ENCODE measurements at places on chromosomes 11 and 22. TPM values are rescaled to one million over a fixed set of nuclear protein-coding genes. Genes with fewer than 3 reads are reported as not detected.

DNA sequence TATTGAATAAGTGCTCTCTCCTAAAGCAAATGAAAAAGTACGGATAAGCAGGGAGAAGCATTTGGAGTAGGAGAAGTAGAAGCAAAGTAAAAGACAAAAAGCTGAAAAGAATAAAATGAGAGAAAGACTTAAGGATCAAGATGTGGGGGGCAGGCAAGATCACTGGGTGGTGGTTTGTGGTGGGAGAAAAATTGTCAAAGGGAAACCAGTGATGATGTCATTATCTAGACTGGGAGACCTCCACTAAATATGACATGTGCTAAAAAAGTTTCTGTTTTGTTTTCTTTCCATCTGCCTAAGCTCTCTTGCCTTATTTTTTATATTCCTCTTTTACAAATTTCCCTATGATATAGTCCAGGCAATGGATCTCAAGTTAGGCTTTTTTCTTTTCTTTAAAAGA is 14.8 kb upstream of the MAML2 start:
- DNase-seq = no peak

DNA sequence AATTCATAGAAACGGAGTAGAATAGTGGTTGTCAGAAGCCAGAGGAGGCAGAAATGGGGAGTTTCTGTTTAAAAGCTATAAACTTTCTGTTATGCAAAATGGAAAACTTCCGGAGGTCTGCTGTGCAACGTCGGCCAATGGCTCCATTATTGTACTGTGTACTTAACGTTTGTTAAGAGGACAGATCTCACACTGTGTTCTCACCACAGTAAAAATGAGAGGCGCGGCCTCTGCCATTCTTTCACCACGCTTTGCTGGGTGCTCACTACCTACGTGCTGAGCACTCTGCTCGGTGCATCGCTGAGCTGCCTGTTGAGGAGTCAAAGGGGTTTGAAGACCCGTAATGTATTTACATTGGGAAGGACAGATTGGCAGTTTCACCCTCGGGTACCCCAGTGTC is 218.8 kb upstream of the B3GAT1 start:
- no peak for DNase-seq

DNA sequence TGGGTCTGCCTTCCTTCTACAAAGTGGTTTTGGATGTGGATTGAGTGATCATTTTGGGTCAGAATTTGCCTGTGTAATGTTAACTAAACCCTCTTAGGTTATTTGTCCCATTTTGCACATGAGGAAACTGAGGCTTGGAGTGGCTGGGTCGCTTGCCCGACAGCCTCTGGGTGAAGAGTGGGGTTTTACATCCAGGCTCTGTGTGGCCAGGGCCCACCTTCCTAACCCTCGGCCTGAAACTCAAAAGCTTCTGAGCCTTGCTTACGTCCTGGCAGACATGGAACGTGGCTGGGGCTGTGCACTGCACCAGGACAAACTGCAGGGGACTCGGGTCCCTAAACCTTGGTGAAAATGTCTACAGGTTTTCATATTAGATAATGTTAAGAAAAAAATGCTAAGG is 542.4 kb downstream of the TBC1D22A start:
- DNase-seq = no peak

GRCh38 chr11:19441288-19441687 is 200.5 kb upstream of the E2F8 start:
- DNase-seq = no peak

GRCh38 chr11:95327273-95327948 is 96.4 kb upstream of the SESN3 start:
- DNase-seq = no peak

DNA sequence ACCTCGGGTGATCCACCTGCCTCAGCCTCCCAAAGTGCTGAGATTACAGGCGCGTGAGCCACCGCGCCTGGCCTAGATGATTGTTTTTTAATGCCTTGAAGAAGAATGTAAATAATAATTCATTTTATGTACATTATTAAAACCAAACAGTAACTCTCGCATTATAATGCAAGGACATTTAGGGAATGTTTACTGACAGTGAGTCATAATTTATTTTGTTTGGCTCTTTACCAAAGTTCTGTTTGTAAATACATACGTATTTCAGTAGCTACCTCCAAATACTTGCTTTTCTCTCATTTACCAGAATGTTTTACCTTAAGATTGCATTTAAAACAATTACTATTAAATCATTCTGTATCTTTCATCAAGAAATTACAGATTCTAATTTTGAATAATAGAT is 3.0 kb downstream of the RAB39A start:
- no peak for DNase-seq

GRCh38 chr11:118088531-118088930 is 1.8 kb upstream of the SMIM35 start:
- no peak for DNase-seq

- peak; percentile 14 for DNase-seq
These were observed 17.4 kb downstream of the ANKK1 start for GRCh38 chr11:113404859-113405430.

DNA sequence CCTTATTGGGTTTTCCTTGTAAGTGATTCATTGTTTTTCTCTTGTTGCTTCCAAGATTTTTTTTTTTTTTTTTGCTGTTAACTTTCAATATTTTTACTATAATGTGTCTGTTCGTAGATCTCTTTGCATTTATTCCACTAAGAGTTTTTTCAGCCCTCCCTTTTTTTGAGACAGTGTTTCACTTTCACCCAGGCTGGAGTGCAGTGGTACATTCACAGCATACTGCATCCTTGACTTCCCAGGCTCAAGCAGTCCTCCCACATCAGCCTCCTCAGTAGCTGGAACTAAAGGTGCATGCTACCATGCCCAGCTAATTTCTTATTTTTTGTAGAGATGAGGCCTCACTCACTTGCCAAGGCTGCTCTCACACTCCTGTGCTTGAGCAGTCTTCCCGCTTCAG is 1282.0 kb upstream of the CNTN5 start:
- DNase-seq = no peak

DNA sequence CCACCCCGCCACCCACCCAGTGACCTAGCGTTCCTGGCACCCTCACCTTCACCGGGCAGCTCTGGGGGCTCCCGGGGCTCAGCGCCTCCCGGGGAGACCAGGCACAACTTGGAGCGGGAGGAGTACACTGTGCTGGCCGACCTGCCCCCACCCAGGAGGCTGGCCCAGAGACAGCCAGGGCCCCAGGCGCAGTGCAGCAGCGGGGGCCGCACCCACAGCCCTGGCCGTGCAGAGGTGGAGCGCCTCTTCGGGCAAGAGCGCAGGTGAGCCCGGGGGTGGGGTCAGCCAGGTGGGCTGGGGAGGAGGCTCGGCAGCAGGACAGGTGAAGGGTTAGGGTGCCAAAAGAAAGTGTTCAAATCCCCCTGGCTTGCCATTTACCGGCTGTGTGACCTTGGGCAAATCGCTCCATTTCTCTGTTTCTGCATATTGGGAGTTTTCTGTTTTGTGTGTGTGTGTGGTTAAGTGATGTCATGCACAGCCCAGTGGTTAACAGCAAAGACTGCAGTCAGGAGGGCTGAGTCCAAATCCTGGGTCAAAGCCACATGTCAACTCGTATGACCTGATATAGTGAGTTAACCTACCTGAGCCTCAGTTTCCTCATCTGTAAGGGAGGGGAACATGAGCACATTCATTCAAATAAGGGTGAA is 29.5 kb downstream of the TRIOBP start:
- DNase-seq = no peak

- no peak for DNase-seq
These were observed 627 bp downstream of the ASCL2 start for GRCh38 chr11:2269601-2270321.

- DNase-seq = no peak
These were observed 164.4 kb downstream of the TEAD1 start for GRCh38 chr11:12838463-12839123.

DNA sequence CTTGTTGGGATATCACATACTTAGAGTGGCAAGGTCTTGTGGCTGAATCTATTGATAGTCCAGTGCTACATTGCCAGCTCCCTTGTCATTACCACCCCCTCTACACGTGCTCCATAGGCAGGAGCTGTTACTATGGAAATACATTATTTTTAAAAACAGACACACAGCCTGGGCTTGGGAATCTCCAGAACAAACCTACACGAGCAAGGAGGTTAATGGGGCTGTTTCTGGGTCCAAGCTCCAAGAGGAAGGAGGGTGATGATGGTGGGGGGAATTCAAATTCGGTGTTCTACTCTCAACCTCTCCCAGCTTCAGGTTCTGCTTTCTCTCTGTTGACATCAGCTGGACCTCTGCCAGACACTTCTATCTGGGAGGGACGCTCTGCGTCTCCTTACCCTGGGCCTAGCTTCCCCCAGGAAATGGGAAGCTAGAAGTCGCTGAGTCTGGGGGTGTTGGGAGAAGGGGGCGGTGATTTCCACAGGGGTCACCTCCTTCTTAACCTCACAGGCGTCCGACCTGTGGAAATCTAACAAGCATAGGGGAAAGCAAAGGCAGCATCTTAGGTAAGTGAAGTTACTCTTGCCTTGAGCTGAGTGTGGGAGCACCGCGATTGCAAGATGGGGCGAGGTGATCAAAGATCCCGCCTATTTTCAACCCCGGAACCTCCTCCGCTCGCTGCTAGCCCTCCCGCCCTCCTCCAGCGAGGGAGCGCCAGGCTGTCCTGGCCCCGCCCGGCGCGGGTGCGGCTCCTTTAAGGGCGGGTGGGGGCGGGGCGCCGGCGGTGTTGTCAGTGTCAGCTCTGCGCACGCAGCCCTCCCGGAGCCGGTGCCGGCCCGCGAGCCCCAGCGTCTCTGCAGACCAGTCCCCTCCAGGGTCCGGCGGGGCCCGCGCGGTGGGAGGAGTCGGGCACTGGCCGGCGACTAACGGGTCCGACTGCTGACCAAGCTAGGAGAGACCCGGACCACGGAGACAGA is at the start of gene C2CD2L:
TSS of gene C2CD2L (plus strand) at position 781 of the 974 bp plus-strand sequence. CDS start 398 bp downstream, outside the sequence.
- DNase-seq = peak; percentile 96

DNA sequence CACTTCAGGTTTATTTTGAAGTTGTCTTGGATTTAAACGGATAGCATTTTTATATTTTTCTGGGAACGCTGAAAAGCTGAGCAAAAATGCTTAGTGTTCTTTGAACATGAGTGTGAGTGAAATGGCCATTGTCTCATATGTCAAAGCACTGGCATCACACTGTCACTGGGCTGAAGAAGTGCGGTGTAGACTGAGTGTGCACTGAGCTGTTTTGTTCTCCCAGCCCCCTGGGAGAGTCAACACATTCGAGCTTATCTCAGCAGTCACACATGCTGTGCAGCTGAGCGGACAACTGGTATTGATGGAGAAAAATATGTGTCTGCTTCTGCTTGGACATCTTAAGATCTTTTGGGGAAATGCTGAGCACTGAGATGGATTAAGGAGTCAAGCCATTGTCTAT is 90.8 kb downstream of the TECTA start:
- DNase-seq = no peak

GRCh38 chr11:117180020-117180419 is 1.5 kb downstream of the SIDT2 start:
- no peak for DNase-seq

DNA sequence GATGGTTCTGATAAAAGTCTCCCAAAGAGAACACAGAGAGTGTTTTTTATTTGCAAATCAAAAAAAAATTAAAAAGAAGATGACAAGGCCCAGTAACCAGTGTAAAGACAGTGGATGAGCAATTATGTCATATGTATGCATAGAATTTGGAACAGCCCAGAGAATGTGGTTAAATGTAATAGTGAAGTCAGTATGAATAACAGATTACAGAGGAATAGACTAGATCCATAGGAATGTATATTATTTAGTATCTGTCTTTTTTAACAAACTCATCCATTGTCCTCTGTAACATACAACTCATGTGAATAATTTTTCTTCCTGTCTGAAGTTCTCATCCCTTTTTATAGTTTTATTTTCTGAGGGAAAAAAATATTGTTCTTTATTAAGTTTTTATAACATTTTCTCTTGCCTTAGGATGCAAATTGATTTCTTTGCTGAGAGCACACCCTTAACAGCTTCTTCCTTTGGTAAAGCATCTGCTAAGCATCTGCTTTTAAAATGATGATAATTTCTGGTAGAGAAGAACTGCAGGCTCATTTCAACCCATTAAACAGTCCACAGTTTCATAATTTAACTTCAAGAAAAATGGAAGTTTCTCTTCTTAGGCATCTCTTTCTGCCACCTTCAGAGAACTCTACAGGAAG is 266.5 kb upstream of the MTNR1B start:
- no peak for DNase-seq

GRCh38 chr22:27801616-27802345 is at the start of gene MN1:
TSS of gene MN1 (minus strand) at chr22:27801756. CDS start at chr22:27800543, 1,213 bp downstream.
- peak; percentile 20 for DNase-seq

- DNase-seq = peak; percentile 12
These were observed 4.9 kb upstream of the CNTN5 start for GRCh38 chr11:99015634-99016454.

BATF2 gene
- 0.18 TPM for total RNA-seq

PNPLA5 gene
- total RNA-seq = not detected

APOL4 gene
- total RNA-seq = 11.3 TPM

OR2AT4 gene
- total RNA-seq = not detected

HPX gene
- 4.4 TPM for total RNA-seq

C11orf91 gene
- total RNA-seq = not detected

MMP8 gene
- total RNA-seq = 0.09 TPM

FAT3 gene
- 64.5 TPM for total RNA-seq

POU2AF1 gene
- 0.36 TPM for total RNA-seq

YPEL4 gene
- total RNA-seq = 1.8 TPM

SLC7A4 gene
- total RNA-seq = 2.0 TPM

SDHD gene
- 53.7 TPM for total RNA-seq
